Stimulated activated CD4-positive, alpha-beta T cell treated with anti-CD3 and anti-CD28 coated beads, Interleukin-1b, Interleukin-23, amount 100 ng/mL, for 24 hours (primary cell): ENCODE measurements at places on chromosomes 13 and 19.
A peak's percentile ranks its signal among the peaks of the same experiment; 100 is the strongest.

DNA sequence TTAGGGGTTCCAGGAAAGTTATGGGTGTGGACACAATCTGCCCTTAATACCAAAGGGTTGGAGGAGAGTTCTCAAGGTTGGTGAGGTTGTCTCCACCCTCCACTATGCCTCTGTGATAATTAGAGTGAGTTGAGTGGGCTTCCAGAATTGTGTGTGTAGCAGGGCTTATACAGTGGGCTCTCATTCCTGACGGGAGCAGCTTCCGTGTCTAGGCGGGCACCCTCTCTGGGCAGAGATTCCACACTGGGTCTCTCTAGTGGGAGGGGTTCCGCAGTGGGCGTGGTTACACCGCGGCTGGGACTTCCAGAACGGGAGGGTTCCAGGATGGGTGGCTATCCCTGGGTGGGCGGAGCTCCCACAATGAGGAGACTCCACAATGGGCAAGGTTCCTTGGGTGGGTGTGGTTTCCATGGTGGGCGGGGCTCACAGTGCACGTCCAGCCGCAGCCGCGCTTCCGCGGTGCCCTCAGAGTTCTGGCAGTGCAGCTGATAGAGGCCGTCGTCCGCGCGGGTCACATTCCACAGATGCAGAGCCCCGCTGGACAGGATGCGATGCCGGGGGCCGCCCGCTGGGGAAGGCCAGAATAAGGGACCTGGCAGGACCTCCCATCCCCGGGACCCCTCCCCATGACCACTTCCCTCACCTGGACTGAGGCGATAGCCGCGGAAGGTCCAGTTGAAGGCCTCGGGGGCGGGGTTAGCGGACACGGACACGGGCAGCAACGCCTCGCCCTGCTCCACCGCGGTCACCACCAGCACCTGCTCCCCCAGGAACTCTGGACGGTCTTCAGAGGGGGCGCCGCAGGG, 8.4 kb downstream of the NPHS1 start:
- no peak for DNase-seq

- DNase-seq: no peak
These were observed 4.1 kb downstream of the VSTM2B start for GRCh38 chr19:29529646-29530539.

GRCh38 chr13:31913459-31913858, 118.1 kb upstream of the FRY start:
- DNase-seq: no peak

GRCh38 chr13:113405481-113406300, 41.8 kb upstream of the GRTP1 start:
- no peak for DNase-seq

GRCh38 chr13:39892721-39893685, 237.5 kb downstream of the COG6 start:
- DNase-seq: no peak

GRCh38 chr19:681029-682019, 5.1 kb downstream of the FSTL3 start:
- DNase-seq: peak; percentile 95
